GM04504 (cell line): ENCODE measurements at places on chromosomes 4 and X.

DNA sequence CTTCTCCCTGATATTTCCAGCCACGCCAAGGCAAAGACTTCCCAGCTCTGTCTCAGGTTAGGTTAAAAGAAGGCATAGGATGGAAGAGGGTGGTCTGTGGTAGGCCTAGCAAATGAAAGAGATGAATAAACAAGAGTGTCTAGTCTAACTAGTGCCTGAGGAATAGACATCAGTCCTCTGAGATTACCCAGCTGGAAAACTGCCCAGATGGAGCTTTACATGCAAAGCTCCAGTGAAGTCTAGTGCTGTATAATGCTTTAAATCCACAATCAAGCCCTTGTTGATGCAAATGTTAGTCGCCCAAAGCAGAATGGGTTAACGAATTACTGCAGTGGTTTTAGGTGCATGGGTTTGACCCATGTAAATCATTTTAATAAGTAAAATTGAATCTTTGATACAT lies 24.8 kb upstream of the GUCY1B1 start:
- DNase-seq: no peak

DNA sequence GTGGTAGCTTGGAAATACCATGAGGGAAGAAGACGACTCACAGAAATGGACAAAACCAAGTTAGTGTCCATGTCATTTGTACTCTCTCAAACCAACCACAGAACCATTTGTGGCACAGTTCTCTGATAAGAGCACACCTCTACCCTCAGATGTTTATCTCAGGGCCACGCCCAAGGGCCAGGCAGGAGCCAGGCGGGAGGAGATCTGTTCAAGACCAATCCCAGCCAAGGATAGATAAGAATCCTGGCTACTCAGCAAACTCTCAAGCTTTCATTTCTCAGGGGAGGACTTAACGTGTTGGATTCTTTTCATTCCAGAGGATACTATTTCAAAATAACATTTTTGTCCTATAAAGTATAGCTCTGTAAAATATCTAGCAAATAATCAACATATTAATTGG lies 95.0 kb downstream of the NYX start:
- no peak for DNase-seq

- DNase-seq: no peak
Observed at GRCh38 chrX:154317391-154317995, 21.9 kb downstream of the TKTL1 start.

- no peak for DNase-seq
Observed at GRCh38 chr4:98505992-98506391, 152.4 kb downstream of the TSPAN5 start.

GRCh38 chrX:68286076-68286475 lies 147.2 kb downstream of the OPHN1 start:
- DNase-seq: no peak

GRCh38 chrX:123590842-123591486 lies 141.9 kb downstream of the THOC2 start:
- no peak for DNase-seq

GRCh38 chr4:139763672-139764071 lies 98.1 kb downstream of the MGST2 start:
- peak; percentile 6 for DNase-seq

- no peak for DNase-seq
Observed at GRCh38 chr4:26287756-26288155, 33.1 kb upstream of the RBPJ start.

GRCh38 chr4:153318696-153319320 lies 25.7 kb upstream of the MND1 start:
- DNase-seq: no peak

GRCh38 chrX:150763810-150764209 lies 70.6 kb downstream of the MTMR1 start:
- DNase-seq: no peak

DNA sequence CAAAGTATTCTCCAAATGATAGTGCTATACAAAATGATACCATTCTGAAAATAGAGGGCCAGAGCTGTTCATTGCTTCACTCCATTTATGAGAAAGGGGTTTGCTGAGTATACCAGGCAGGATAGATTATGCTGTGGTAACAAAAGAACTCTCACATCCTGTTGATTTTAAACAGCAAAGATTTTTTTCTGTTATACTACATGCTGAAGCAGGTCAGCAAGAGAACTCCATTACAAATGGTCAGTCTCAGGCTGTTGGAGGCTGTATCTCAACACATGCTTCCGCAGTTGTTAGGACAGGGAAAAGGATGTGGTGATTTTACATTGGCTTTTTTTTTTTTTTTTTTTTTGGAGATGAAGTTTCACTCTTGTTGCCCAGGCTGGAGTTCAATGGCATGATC lies 13.7 kb upstream of the KLHL5 start:
- DNase-seq: no peak

DNA sequence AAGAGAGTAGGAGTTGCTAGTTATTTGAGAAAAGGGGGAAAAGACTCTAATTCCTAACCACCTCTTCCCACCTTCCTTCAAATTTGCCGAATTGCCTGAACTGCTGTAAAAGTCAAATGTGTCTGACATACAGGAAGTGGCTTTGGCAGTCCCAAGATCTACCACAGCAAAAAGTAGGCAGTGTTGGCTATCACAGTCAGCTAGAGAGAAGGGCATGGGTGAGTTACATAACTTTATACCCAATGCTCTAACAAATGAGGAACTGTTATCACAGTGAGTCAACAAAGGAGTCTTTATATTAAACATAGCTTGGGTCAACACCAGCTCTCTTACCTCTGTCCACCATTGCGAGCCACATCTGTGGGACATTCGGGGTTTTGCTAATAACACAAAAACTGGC lies 2.4 kb upstream of the MBNL3 start:
- no peak for DNase-seq

GRCh38 chr4:121597346-121597934 lies 99.3 kb downstream of the ANXA5 start:
- no peak for DNase-seq

DNA sequence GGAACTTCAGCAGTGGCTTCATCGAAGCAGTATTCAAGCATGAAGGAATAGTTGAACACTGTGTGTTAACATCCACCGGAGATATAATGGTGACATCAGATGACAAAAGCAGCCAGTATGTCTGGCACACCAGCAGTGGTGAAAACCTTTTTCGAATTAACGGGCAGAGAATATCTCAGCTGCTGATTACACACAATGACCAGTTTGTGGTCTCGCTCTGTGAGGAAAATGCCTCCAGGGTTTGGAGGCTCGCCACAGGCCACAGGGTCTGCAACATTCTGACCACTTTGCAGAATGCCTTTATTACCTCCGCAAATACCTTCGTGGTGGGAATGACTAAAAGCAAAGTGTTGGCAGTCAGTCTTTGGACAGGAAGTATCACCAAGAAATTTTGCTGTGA lies 201.5 kb downstream of the NWD2 start:
- no peak for DNase-seq

DNA sequence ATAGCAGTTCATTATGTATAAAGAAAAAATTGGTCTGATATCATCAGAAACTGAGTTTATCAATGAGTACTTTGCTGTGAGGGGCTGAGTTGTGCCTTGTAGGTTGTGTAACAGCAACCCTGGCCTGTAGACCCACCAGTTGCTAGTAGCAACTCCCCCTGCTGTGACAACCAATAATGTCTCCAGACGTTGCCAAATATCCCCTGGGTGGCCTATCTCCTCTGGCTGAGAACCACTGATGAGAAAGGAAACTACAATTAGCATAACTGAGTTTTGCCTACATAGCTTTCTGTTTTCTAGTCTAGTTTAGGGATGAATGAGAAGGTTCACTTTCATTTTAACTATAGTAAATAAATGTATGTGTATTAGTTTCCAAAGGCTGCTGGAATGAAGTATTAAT lies 234.1 kb downstream of the CPE start:
- DNase-seq: no peak

- DNase-seq: no peak
Observed at GRCh38 chr4:4502694-4503311, 39.0 kb downstream of the STX18 start.

GRCh38 chr4:141046255-141046654 lies 87.0 kb downstream of the RNF150 start:
- DNase-seq: peak; percentile 94

- no peak for DNase-seq
Observed at GRCh38 chr4:15963576-15963975, 601 bp upstream of the FGFBP2 start.

GRCh38 chrX:20623448-20623847 lies 356.7 kb upstream of the RPS6KA3 start:
- peak; percentile 3 for DNase-seq

GRCh38 chr4:180234730-180235129 lies 2008.5 kb upstream of the TENM3 start:
- DNase-seq: no peak
